Esophagus squamous epithelium (tissue), 5 donors: ENCODE measurements at places on chromosomes 7 and 10. TPM values are rescaled to one million over a fixed set of nuclear protein-coding genes. Genes with fewer than 3 reads are reported as not detected.

DNA sequence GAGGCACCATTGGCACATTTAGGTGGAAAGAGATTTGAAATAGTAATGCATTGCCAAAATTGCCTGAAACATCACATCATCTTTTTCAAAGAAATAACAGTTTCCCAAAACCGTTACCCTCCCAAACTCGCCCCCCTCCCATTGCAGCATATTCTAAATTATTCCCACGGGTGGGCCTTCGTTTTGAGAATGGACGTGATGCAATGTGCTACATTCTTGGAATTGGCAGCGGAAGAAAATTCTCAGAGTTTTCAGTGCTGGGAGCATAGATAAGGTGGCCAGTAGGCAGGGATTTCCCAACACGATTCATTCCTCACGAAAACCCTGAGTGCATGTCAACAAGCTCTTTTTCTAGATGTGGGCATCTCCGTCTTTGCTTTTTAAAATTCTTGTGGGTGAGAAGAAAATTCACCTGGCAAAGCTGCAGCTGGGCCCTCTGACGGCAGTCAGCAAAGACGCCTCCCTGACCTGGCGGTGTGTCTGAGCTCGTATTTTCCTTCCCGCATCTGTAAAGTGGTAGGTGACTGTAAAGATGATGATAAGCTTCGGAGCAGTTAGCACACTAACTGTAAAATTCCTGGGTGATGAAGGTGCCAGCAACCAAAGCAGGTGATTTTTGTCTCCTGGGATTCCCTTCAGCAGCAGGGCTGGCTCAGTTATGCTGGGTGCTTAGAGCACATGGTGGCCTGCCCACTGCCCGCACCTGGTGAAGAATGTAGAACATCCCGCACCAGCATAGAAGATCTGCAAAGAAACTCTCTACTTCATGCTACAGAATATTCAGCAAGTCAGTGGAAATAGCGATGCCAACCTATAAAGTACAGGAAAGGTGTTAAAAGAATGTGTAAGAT, 141.9 kb upstream of the KLF6 start:
- no peak overlapping the region for H3K4me3 ChIP-seq
- H3K27ac ChIP-seq = no peak overlapping the region
- DNase-seq = no peak
- peaks cover 6% of the 10 kb centered on the region for H3K4me1 ChIP-seq
- H3K36me3 ChIP-seq = no peaks in the 10 kb centered on the region
- H3K27me3 ChIP-seq = no peaks in the 10 kb centered on the region

The CTTNBP2 gene
- total RNA-seq = 31.5 TPM

GRCh38 chr7:37068902-37069301, 344.6 kb upstream of the AOAH start:
- H3K27me3 ChIP-seq = no peaks in the 10 kb centered on the region
- no peak for DNase-seq
- H3K4me3 ChIP-seq = no peak overlapping the region
- H3K36me3 ChIP-seq = no peaks in the 10 kb centered on the region
- no peaks in the 10 kb centered on the region for H3K4me1 ChIP-seq
- H3K27ac ChIP-seq = no peak overlapping the region

The GSDME gene
- 9.3 TPM for total RNA-seq

The TMEM236 gene
- 0.76 TPM for total RNA-seq

The KAZALD1 gene
- not detected for total RNA-seq

DNA sequence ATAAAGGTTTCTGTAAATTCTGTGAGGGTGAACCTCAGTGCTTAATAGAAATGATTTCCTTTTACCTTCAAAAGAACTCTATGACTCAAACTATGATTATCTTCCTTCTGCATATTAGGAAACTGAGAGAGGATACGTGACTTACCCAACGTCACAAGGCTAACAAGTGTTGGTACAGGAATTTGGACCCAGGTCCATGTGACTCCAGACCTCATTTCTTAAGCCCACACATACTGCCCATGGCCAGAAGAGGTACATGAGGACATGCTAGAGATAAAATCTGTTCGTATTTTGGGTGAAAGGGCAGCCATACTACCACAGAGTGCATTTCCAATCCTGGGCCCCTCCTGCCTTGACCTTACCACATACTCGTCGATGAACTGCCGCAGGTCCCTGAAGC, 61.5 kb upstream of the TM9SF3 start:
- no peaks in the 10 kb centered on the region for H3K36me3 ChIP-seq
- H3K27ac ChIP-seq = no peak overlapping the region
- no peaks in the 10 kb centered on the region for H3K4me1 ChIP-seq
- DNase-seq = no peak
- H3K4me3 ChIP-seq = no peak overlapping the region

The WIPF3 gene
- 1.1 TPM for total RNA-seq

GRCh38 chr7:1845536-1846311, 175.6 kb downstream of the ELFN1 start:
- no peaks in the 10 kb centered on the region for H3K27me3 ChIP-seq
- H3K36me3 ChIP-seq = no peaks in the 10 kb centered on the region
- no peak overlapping the region for H3K4me3 ChIP-seq
- DNase-seq = no peak

DNA sequence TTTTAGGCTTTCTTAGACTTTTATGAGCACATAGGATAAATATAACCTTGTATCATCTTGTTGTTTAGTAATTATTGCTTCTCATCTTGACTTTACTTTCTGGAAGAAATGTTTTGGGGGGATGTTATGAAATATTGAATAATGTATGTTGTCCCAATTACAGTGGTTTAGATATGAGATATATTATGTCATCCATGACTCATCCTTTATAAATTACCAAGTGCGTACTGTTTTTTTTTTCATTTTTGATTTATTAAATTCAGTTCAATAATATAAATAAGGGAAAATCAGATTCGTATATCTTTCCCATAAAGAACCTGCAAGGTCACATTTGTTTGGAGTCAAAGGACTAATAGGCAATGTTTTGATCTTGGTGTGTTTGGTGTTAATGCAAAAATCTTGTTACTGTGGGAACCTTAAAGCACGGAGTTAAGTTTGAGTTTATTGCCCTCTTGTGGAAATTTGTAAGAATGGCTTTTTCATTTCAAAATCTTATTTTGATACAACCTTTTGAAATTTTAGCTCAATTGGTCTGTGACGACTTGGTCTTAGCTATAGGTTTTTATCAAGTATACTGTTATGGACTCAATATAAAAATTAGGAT, 108.6 kb downstream of the SRI start:
- no peak overlapping the region for H3K4me3 ChIP-seq
- H3K27ac ChIP-seq = no peak overlapping the region
- no peaks in the 10 kb centered on the region for H3K27me3 ChIP-seq
- no peaks in the 10 kb centered on the region for H3K4me1 ChIP-seq
- H3K36me3 ChIP-seq = no peaks in the 10 kb centered on the region

DNA sequence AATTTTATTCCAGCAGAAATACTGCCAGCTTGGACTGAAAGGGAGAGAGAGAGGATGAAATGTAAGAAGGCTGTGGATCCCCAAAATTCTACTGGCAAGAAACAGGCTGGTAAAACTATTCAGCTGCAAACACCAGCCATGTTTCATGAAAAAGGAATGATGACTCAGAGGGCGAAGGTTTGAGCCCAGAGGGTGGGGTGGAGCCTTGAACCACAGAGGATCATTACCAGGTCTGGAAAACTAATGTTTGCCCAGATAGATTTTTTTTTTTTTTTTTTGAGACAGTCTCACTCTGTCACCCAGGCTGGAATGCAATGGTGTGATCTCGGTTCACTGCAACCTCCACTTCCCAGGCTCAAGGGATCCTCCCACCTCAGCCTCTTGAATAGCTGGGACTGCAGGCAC, 41.7 kb upstream of the NRF1 start:
- DNase-seq = no peak
- no peaks in the 10 kb centered on the region for H3K27me3 ChIP-seq
- H3K27ac ChIP-seq = no peak overlapping the region
- peaks cover 3% of the 10 kb centered on the region for H3K4me1 ChIP-seq
- no peaks in the 10 kb centered on the region for H3K36me3 ChIP-seq

The OR2A7 gene
- total RNA-seq = 12.6 TPM

The TMEM225B gene
- total RNA-seq = not detected

GRCh38 chr10:33199731-33200232, 134.7 kb downstream of the NRP1 start:
- DNase-seq = no peak
- H3K4me3 ChIP-seq = no peak overlapping the region
- no peak overlapping the region for H3K27ac ChIP-seq
- peaks cover 25% of the 10 kb centered on the region for H3K36me3 ChIP-seq
- no peaks in the 10 kb centered on the region for H3K4me1 ChIP-seq

DNA sequence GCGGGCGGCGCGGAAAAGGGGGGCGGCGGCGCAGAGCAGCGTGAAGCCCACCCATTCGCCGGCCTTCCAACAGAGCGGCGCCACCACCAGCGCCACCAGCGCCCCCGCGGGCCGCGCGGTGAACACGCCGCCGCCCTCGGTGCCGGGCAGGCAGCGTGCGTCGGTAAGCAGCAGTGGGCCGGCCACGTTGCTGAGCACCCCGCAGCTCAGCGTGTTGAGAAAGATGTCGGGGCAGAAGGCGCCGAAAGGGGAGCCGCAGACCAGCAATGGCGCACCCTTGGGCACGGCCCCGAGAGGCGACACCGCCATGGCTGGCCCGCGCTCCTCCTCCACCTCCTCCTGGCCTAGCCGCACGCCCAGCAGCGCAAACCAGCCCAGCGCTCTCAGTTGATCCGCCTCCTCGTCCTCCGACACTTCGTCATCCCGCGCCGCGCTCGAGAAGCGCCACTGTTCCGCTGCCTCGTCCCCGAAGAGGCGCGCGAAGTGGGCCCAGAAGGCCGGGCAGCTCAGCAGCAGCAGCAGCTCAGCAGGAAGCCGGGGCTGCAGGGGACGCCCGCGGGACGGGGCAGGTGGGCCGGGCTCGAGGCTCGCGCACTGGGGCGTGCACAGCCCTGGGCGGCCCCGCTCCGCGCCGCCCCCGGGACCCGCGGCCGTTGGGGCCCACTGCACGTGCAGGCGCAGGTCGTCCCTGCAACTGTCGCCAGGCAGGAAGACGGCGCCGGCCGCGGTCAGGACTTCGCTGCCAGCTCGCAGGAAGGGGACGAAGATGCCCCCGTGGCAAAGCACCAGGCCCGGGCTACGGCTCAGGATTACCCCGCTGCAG, 623 bp downstream of the TYSND1 start:
- H3K27ac ChIP-seq = peak overlapping the region; percentile 96
- H3K36me3 ChIP-seq = peaks cover 3% of the 10 kb centered on the region
- peaks cover 46% of the 10 kb centered on the region for H3K4me1 ChIP-seq

- H3K36me3 ChIP-seq = no peaks in the 10 kb centered on the region
- H3K4me3 ChIP-seq = peak overlapping the region; percentile 93
- peak overlapping the region; percentile 84 for H3K27ac ChIP-seq
- H3K4me1 ChIP-seq = peaks cover 28% of the 10 kb centered on the region
- no peaks in the 10 kb centered on the region for H3K27me3 ChIP-seq
Measured at GRCh38 chr7:74084722-74085578, 1.3 kb downstream of the LIMK1 start.

The DLG5 gene
- total RNA-seq = 46.4 TPM

- H3K27me3 ChIP-seq = no peaks in the 10 kb centered on the region
- H3K27ac ChIP-seq = no peak overlapping the region
Measured at GRCh38 chr10:125640653-125641052, 42.3 kb downstream of the TEX36 start.

DNA sequence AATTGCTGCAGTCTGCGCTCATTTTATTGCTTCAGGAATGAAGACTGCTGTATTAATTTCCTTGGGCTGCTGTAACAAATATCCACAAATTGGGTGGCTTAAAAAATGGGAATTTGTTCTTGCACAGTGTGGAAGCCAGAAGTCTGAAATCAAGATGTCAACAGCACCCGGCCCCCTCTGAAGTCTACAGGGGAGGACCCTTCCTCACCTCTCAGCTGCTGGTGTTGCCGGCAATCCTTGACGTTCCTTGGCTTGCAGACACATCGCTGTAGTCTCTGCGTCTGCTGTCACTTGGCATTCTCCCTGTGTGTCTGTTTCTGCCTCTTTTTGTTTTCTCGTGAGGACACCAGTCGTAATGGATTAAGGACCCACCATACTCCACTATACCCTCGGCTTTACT, 166.2 kb downstream of the PTPN20 start:
- H3K4me1 ChIP-seq = no peaks in the 10 kb centered on the region
- H3K27ac ChIP-seq = no peak overlapping the region
- H3K27me3 ChIP-seq = no peaks in the 10 kb centered on the region
- no peak overlapping the region for H3K4me3 ChIP-seq

GRCh38 chr7:3092468-3092867, 48.8 kb upstream of the CARD11 start:
- peaks cover 7% of the 10 kb centered on the region for H3K27me3 ChIP-seq
- DNase-seq = no peak
- no peaks in the 10 kb centered on the region for H3K36me3 ChIP-seq
- peak overlapping the region; percentile 50 for H3K27ac ChIP-seq
- no peaks in the 10 kb centered on the region for H3K4me1 ChIP-seq

The SPDYE1 gene
- not detected for total RNA-seq

The PAX4 gene
- total RNA-seq = not detected

The MYL10 gene
- not detected for total RNA-seq

GRCh38 chr7:138158739-138159528, 82.7 kb downstream of the AKR1D1 start:
- H3K36me3 ChIP-seq = no peaks in the 10 kb centered on the region
- DNase-seq = no peak
- no peaks in the 10 kb centered on the region for H3K4me1 ChIP-seq
- H3K4me3 ChIP-seq = no peak overlapping the region
- no peaks in the 10 kb centered on the region for H3K27me3 ChIP-seq

DNA sequence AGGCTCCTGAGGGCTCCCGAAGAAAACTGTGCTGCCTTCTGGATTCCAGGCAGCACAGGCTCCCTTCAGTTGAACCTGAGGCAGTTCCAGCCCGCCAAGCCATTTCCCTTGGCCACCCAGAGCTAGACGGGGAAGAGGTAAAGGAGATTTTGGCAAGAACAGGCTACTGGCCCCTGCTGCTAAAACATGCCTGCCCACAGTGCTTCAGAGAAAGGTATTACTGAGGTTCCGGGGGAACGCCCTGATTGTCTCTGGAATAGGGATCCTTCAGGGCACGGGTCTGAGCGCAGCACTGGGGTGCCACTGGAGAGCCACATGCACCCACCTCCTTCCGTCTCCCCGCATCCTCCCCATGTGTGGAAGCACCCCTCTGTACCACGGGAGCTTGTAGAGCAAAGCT, 247.4 kb downstream of the BAMBI start:
- no peaks in the 10 kb centered on the region for H3K27me3 ChIP-seq
- DNase-seq = no peak
- H3K4me1 ChIP-seq = no peaks in the 10 kb centered on the region
- no peak overlapping the region for H3K4me3 ChIP-seq
- no peaks in the 10 kb centered on the region for H3K36me3 ChIP-seq

The FAM25A gene
- 96.0 TPM for total RNA-seq

- no peak for DNase-seq
- no peaks in the 10 kb centered on the region for H3K27me3 ChIP-seq
- no peak overlapping the region for H3K27ac ChIP-seq
- no peaks in the 10 kb centered on the region for H3K36me3 ChIP-seq
Measured at GRCh38 chr7:128124786-128125185, 93.5 kb upstream of the LRRC4 start.
